NCI-H1048 (cell line): ENCODE measurements at places on chromosomes 7 and 10.

GRCh38 chr7:108419961-108420908 lies 36.0 kb downstream of the NRCAM start:
- no peak for DNase-seq

DNA sequence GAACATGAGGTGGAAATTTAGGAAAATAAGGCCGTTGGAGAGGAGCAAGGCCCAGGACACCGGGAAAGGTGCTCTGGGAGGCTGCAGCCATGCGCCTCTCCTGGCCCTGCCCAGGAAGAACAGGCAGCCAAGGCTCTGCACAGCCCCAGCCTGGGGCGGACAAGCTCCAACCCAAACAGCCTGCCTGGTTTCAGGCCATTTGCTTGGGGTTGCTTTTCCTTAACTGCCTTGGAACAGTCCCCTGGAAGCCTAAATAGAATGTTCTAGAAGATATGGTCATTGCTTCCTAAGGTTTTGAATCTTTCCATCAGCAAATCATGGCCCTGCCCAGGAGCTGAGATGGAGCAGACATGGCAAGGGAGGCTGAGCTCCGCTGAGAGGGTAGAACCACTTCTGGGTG lies 11.0 kb downstream of the VSTM4 start:
- DNase-seq = no peak

DNA sequence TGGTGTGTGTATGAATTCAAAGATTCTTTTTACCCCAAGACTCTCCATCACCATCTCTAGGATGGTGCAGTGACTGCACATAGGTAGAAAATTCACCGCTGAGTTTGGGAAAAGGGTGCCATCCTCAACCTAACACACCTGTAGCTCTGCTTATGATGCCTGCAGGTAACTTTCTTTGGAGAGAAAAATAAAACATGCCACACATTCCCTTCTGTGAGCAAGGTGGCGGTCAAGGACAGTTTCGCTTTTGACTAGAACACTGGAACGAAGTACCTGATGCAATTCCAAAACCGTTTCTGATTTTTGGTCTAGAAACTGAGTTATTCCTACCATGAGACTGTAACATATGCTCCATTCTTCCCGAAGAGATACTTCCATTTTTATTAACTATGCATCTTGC lies 205.6 kb downstream of the FGFR2 start:
- no peak for DNase-seq

- no peak for DNase-seq
Measured at GRCh38 chr7:154864523-154864891, 138.4 kb downstream of the PAXIP1 start.

DNA sequence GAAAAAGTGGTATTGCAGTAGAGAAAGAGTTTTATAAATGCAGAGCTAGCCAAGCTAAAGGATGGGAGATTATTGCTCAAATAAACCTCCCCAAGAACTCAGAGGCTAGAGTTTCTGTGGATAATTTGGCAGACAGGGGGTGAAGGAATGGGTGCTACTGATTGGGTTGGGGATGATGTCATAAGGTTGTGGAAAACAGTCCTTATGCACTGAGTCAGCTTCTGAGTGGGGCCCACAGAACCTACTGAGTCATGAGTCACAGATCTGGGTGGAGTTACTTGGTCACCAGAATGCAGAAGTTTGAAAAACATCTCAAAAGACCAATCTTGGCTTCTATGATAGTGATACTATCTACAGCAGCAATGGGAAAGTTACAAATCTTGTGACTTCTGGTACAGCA lies 1146.7 kb downstream of the TYW1 start:
- no peak for DNase-seq

- DNase-seq = no peak
Measured at GRCh38 chr10:101394524-101395133, 40.7 kb downstream of the BTRC start.

DNA sequence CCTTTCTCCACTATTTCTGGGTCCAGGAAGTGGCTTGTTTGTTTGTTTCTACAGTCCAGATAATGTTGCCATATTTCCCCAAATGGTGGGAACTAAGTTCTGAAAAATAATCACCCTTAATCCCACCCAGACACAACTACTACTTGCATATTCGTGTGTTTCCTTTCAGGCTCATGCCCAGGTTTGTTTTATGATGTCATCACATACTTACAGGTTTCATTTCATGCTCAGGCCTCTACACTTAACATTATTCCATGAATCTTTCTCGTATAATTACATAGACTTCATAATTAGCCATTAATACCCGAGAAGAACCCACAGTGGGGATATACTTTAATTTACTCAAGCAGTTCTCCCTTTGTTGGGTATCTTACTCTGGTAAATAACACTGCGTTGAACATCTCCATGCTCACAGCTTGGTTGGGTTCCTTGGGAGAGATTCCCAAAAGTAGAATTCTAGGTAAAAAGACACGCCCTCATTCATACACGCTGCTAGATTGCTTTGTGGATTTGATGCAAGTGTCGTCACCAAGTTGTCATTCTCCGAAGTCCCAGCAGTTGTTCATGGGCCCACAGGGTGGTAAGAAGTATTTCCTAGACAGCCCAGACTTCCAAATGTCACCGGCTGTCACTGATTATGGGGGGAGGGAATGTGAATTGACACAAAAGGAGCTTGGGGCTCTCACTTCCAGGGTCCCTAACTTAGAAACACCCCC lies 42.6 kb downstream of the UNC5B start:
- DNase-seq = no peak

DNA sequence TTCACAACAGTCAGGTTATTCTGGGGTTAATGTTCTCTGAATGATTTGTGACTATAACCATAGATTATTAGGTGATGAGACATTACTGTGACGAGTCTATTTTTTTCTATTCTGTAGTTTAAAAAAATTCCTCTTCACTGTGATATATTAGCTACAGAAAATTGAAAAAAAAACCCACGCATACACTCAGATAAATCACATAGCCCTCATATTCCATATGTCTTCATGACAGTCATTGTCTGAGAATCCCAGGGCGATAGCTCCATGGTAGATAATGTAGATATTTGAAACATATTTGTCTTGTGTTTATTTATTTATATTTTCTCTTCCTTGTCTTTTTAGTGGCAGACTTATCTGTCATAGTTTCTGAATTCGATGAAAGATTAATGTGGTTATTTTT lies 110.0 kb downstream of the CAMK1D start:
- no peak for DNase-seq

DNA sequence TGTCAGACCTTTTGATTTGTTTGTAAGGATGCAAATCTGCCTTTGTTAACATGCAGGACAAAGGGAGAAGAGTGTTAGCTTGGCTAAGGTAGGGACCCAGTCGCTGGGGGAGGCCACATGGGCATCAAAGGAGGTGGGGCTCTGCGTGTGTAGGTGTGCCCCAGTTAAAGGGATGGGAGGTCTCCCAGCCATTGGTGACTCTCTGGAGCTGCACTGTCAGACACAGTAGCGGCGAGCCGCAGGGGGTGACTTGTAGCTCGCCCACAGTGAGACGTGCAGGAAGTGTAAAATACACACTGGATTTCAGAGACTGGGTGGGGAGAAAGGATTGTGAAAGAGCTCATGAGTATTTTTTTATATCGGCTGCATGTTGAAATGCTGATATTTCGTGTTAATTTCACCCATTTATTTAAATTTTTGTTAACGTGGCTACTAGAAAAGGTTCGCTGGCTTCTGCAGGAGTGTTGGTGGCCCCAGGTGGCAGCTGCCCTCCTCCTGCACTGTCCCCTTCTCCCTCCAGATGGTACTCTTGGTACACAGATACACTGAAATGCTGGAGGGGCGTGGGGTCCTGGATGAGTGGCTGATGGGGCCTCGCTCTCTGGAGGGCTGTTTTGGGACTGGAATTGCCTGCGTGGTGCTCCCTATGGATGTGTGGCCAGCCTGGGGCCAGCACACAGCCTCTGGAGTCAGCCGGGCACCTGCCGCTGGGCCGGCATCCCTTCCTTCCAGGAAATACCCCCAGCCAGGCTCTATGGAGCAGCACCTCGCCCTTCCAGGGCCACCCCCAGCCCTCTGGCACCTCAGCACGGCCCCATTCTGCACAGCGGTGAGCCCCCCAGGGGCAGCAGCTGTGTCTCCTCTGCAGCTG lies 59.2 kb downstream of the LHPP start:
- no peak for DNase-seq

GRCh38 chr7:41731493-41732435 lies 28.9 kb upstream of the INHBA start:
- no peak for DNase-seq

- DNase-seq = no peak
Measured at GRCh38 chr10:97119058-97119745, 66.6 kb downstream of the SLIT1 start.

DNA sequence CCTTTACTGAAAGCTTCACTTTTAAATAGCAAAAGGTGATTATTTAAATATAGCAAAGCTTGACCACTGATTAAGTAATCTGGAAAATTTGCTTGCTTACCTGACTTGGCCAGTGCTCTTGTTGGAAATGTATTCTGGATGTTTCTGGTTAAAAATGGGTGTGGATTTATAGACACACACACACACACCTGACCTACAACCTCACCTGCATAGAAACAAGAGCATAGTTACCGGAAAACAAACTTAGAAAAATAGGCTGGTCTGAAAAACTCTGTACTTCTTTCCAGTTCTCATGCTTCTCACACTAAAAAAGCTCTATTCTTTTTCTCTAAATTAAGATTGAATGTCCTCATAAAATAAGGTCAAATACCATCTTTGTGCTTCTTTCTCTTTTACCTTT lies at the start of gene AGR3:
TSS of gene AGR3 (minus strand) at position 140 of the 400 bp plus-strand sequence. CDS start 3,365 bp downstream, outside the sequence.
- DNase-seq = no peak

DNA sequence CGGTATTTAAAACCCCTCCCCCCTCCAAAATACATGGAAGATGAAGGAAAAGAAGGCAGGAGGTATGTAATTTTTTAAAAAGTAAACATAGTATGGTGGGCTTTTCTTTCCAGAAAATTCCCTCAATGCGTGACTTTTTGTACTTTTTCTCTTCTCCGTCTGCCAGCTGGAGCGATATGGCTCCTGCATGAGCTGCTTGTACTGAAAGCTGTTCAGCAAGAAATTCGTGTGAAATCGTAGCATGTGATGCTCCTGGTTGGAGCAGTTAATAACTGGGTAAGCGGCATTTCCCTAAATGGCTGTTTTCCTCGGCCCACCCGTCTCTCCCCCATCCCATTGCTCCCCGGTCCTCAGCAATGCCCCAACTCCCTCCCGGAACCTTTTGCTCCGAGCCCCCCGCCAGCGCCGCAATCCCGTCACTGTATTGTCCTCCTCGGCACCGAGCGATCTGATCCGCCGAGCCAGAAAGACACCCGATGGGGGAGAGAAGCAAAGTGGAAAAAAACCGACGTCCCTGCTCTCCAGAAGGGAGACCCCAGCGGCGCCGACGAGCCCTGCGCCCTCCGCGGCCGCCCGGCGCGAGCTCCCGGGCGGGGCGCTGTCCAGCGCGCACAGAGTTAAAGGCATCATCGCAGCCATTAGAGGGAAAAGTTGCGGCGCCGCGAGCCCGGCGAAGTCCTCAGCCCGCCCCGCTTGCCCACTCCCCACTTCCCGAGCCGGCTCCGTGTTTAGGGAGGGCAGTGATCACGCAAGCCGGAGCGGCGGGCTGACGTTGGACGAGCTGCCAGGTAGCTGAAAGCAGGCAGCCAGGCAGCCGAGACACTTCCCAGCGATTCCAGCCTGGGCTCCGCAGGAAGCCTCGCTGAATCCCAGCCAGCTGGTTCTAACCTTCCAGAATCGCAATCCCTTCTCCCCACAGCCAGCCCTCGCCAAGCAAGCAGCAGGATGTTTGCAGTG lies at the start of gene VSTM2A:
TSS of gene VSTM2A (plus strand) at position 707 of the 957 bp plus-strand sequence. CDS start 356 bp downstream, outside the sequence.
- DNase-seq = no peak

GRCh38 chr7:135245226-135246190 lies 11.9 kb downstream of the STRA8 start:
- DNase-seq = no peak

- no peak for DNase-seq
Measured at GRCh38 chr10:69638642-69639041, 8.6 kb downstream of the FAM241B start.

GRCh38 chr10:112507046-112507445 lies 60.0 kb downstream of the VTI1A start:
- no peak for DNase-seq

DNA sequence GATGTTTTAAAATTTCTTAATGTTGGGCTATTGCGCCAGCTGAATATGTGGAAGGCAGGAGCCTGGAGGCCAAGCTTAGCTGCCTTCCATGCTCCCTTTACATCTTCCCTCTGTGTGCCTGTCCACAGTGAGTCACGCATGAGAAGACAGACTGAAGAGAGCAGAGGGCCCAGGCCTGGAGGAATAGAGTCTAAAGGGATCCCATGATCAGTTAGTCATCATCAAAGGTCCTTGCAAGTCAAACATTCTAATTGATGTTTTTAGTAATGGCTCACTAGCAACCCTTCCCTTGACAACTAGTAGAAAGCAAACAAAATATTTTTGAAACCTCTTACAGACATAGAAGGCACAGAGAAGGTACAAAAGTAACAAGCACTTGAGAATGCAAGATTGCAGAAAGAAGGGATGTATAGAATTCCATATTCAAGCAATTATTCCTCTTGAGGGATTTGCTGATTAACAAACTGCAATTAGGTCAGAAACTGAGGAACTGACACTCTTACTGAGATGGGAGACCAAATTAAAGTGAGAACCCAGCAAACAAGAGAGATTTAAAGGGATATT lies 30.7 kb upstream of the APBB1IP start:
- no peak for DNase-seq

DNA sequence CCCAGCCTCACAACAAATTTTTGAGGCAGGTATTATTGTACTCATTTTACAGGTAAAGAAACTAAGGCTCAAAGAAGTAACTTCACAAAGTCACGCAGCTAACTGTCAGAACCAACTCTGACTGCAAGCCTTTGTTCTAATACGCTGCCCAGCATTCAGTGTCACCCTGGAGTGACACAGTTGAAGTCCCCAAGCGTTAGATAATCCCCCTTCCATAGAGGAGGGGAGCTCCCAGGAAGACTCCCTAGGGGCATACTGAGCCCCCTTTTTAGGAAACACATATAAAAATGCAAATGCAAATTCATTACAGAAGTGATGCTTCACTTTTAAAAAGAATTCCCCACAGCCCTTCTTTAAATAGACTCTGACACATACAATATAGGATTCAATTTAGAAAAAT lies 101.0 kb upstream of the MACROH2A2 start:
- no peak for DNase-seq

DNA sequence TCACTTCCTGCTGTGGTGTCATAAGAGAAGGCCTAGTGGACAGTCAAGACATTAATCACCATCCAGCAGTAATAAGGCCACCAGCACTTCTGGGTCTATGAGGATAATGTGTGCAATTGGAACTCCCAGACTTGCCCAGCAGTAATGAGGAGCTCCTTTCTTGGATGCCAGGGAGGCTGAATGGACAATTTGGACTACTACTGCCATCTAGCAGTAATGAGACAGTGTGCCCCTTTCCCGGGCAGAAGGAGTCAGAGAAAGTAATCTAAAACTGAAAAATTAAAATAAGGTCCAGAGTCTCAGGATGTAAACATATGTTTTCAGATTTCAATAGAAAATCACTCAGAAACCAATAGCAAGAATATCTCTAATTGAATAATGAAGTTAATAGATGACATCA lies 400.4 kb downstream of the CDC14C start:
- no peak for DNase-seq

DNA sequence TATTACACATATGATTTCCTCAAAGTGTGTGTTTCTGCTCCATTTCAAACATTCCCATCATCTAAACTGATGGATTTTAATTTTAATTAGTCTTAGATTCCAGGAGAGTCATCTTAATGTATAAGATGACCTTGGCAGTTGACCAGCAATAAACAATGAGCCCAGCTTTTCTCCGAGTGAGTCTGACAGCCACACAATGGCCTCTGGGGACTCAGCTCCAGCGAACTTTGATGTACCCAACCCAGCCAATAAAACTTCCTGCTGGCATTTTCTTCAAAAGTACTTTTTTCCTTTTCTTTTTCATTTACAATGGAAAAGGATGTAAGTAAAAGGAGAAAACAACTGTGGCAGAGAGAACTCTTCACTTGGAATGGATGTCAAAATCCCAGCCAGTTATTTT lies 139.1 kb upstream of the CTBP2 start:
- no peak for DNase-seq
